SHP77 treated with DMSO at 0.1 percent for 48 hours (cell line): ENCODE measurements at places on chromosomes 6 and 20.

GRCh38 chr6:147559006-147559405 is 50.5 kb downstream of the SAMD5 start:
- no peak for DNase-seq

DNA sequence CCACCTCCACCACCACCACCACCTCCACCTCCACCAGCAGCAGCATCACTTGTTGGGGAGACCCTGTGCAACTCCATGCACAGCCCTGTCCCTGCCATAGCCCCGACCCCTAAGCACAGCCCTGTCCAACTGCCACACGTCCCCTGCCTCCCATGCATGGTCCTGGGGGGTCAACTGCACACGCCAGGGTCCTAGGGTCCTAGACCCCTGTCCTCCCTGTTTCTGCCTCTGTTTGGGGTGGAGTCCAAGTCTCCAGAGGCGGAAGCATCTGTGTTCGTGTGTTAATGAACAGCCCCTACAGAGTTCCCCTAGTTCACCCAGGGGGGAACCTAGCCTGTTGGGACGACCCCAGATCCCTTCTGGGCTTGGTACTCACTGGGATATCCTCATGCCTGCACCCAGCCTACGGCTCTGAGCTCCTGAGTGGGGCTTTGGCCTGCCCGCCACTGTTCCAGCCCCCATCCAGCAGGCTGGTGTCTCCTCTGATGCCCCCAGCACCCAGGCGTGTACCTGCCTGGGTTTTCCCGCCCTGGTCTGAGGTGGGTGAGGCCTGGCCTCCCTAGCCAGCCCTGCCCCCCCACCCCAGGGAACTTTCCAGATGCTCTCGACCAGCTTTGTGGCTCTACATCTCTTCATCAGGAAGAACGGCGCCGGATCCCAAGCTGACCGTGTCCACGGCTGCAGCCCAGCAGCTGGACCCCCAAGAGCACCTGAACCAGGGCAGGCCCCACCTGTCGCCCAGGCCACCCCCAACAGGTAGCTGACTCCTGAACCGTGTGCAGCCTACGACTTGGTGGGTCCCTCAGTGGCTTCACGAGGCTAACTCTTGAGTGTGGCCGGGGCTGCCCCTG is 2.5 kb upstream of the TNFRSF6B start:
- DNase-seq: no peak

DNA sequence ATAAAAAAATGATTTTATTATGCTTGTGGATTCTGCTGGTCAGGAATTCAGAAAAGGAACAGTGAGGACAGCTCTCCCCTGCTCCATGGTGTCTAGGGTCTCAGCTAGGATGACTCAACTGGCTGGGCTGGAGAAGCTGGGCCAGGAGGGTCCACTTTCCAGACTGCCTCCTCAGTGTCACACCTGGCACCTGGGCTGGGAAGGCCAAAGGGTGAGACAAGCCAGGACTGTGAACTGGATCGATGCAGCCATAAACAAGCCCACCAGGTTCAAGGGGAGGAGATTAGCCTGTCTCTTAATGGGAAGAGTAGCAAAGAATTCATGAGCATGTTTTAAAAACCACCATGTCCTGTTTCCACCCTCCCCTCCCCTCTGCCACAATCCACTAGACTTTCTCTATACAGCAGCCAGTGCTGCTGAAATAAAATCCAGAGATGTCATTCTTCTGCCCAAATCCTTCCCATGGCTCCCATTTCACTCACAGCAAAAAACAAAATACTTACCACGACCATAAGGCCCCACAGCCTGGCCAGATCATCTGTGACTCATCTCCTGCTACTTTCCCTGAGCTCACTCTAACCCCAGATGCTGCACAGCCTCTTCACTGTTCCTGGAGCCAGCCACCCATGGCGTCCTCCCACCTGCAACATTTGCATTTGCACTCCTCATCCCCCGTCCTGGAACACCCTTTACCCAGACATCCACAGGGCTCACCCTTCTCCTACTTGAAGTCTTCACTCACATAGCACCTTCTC is 13.8 kb downstream of the SPTLC3 start:
- DNase-seq: no peak

GRCh38 chr6:64085126-64085525 is 449.5 kb downstream of the PHF3 start:
- no peak for DNase-seq

- no peak for DNase-seq
Measured at GRCh38 chr20:44948513-44948912, 11.7 kb downstream of the TOMM34 start.

GRCh38 chr20:33672426-33673113 is 1.7 kb downstream of the NECAB3 start:
- no peak for DNase-seq

DNA sequence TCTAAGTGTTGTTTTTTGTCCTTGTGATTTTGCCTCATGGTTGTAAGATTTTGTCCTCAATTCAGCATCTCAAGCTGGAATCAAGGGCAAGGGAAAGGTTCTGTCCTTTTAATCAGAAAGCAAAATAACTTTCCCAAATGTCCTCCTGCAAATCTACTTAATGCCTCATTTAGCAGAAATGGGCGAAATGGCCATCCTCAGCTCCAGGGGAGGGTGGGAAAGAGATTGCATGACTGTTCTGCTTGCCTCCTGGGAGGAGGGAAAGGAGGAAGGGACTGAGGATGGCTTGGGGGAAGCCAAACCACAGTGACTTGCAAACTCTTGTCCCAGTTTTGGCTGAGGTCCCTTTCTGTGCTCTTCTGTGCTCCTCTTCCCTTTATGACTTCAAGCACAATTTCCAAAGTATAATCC is 43.4 kb downstream of the TNFAIP3 start:
- DNase-seq: no peak

DNA sequence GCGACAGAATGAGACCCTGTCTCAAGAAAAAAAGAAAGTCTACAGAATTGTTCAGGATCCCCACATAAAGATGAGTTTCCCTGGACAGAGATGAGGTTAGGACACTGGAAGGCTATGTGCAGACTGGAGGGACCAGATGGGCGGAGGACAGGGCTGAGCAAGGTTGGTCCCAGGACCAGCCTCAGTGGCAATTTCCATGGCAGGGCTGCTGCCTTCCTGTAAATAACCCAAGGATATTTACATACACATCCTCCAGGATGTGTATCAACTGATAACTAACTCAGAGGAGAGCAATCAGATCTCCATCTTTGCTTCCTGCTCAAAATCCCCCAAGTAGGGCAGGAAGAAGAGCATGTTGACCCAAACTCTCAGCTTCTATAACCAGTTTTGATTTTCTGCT is 58.8 kb downstream of the RSPH3 start:
- DNase-seq: no peak

DNA sequence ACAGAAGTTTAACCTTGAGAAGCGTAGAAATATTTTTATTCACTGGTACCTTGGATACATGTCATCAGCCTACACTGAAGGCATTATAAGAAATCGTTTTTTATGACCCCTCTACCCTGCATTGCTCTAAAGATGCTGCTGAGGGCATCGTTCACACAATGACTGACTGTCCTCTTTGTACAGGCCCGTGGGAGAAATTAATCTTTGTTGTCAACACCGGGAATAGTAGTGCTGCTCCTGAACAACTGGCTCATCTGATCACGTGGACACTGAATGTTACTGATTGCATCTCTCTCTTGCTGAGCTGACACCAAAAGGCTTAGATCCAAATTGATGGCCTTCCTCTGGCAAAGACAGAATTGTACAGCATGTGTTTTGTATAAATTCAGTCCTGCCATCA is 157.1 kb upstream of the SMLR1 start:
- DNase-seq: peak; percentile 10

- no peak for DNase-seq
Measured at GRCh38 chr6:168960551-168961263, 292.9 kb downstream of the THBS2 start.

DNA sequence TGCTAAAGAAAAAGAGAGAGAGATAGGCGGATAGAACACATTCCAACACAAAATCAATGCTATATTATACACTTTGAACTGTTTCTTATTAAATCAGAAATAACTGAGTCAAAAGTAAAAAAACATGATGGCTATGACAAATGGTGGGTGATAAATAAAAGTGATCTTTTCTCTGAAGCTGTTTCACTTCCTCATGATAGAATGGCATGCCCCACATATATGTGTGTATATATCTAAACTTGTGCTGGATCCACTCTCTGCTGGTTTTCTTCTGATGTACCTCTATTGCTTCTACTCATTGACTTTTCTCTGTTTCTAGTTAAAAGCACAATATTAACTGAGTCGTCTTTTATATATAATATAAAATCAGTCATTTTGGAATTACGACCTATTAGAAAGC is 429.9 kb downstream of the PKHD1 start:
- DNase-seq: no peak

DNA sequence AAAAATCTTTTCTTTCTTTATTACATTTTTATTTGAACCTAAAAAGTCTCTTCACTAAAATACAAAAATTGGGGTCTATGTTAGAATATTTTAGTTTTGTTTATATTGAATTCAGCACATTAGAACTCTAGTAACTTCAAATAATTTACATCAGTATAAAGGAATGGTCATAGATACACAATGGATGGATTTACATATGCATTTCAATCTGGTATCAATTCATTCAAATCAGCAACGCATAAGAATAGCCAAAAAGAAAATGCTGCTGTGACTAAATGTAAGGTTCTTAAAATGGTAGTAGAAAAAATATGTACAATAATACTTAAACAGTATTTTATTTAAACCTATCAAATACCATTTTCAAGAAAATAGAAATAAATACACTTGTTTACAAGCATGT is 47.6 kb upstream of the MANEA start:
- no peak for DNase-seq

DNA sequence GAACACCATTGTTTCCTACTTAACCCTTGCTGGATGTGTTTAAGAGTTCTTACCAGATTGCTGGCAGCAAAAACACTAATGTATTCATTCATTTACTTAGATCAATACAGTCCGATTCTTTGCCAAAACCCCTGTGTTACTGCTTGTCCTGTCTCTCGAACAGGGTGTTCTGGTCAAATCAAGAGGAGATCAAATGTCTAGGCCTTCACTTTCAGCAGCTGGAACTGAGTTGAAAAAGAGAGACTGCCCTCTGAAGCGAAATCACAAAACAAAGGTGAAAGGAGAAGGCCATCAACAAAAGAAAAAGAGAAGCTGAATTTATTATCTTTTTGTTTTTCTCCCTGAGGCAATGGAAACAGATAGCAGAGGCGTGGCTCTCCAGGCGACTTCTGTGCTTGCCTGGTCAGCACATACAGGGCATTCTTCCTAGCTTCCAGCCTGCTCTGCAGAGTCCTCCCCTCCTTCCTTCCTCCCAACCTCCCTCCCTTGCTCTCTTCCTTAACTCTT is 44.1 kb upstream of the GCM1 start:
- peak; percentile 28 for DNase-seq

GRCh38 chr6:134187154-134187553 is 130.8 kb downstream of the SGK1 start:
- no peak for DNase-seq

DNA sequence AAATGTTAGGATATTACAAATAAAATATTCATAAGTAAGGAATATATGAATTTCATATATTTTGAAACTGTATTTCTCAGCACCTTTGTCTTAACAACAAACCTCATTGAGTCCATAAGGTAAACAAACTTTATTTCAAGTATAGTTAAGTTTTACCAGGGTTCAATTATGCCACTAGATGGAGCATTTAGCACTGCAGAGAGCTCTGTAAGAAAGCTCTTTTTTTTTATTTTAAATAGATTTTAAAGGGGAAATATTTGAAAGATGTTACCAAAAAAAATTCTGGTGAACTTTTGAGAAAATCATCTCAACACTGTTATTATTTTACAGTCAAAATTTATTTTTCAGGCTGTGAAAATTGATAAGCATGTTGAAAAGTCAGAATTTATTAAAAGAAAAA is 955.2 kb upstream of the EYS start:
- no peak for DNase-seq

- no peak for DNase-seq
Measured at GRCh38 chr6:41037107-41037900, 1.7 kb downstream of the UNC5CL start.

DNA sequence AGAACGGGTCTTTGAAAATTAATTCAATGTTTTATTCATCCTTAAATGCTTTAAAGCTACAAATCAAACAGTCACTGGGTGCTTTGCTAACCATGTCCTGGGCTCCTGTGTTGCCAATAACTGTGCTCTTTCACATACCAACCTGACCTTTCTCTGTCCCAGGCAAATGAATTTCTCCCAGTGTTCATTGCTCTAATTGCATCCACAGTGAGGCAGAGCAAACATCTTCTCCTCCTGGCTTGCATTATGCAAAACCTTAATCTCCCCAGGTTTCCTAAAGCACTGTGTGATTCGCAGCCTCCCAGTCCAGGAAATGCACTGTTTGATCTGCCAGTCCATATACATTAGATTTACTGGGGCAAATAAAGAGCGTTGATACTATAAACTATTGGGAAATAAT is 219.0 kb downstream of the PREX1 start:
- DNase-seq: no peak

- DNase-seq: no peak
Measured at GRCh38 chr6:144939921-144940320, 654.8 kb downstream of the UTRN start.

- DNase-seq: no peak
Measured at GRCh38 chr6:122412001-122412400, 12.5 kb downstream of the HSF2 start.

- DNase-seq: no peak
Measured at GRCh38 chr6:138054982-138055381, 52.2 kb downstream of the PERP start.

DNA sequence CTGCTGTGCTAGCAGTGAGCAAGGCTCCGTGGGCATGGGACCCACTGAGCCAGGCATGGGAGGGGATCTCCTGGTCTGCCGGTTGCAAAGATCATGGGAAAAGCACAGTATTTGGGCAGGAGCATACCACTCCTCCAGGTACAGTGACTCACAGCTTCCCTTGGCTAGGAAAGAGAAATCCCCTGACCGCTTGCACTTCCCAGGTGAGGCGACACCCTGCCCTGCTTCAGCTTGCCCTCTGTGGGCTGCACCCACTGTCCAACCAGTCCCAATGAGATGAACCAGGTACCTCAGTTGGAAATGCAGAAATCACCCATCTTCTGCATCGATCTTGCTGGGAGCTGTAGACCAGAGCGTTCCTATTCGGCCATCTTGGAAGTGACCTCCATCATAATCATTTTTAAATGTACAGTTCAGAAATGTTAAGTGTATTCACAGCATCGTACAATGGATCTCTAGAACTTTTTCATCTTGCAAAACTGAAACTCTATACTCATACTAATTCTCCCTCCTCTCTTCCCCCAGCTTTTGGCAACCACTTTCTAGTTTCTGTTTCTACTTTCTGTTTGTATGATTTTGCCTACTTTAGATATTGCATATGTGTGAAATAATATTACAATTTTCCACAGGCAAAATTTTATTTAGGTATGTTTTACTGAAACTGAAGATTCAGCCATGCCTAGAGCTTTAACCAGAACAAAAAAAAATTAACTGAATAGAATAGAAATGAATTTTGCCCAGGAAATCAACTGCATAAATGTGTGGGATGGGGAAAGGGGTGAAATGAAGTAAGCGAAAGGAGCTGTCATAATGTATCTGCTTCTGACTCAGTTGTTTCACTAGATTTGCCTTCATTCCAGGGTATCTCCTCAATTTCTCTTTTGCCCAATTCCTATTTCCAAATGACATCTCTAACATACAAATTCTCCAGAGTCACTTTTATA is 100.0 kb downstream of the RWDD2A start:
- DNase-seq: no peak

- DNase-seq: no peak
Measured at GRCh38 chr6:140718021-140718420, 1343.6 kb upstream of the CITED2 start.

GRCh38 chr6:151070631-151071051 is 169.1 kb upstream of the AKAP12 start:
- DNase-seq: no peak

- DNase-seq: no peak
Measured at GRCh38 chr20:62787321-62787720, 9.0 kb upstream of the MRGBP start.
